ENCODE measurements at places on chromosomes 5 and 9.

DNA sequence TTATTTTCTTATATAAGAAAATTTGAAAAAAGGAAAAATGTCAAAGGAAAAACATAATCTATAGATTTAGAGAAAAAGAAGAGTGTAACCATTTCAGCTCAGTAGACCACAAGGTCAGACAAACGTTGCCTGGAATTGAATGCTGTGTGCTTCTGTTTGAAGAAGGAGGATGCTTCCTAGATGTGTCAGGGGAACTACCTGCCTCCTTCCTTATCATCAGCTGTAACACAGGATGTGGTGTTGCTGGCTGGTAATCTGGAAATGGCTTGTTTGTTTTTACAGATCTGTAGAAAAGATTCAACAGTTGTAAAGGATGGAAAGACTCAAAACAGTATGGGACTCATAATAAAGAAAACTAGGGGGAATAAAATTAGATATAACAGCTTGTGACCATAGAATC, 160.7 kb upstream of the MEF2C start:
- no peak for DNase-seq
- no peak overlapping the region for H3K4me3 ChIP-seq
- H3K4me1 ChIP-seq = peaks cover 5% of the 10 kb centered on the region
- H3K36me3 ChIP-seq = no peaks in the 10 kb centered on the region

DNA sequence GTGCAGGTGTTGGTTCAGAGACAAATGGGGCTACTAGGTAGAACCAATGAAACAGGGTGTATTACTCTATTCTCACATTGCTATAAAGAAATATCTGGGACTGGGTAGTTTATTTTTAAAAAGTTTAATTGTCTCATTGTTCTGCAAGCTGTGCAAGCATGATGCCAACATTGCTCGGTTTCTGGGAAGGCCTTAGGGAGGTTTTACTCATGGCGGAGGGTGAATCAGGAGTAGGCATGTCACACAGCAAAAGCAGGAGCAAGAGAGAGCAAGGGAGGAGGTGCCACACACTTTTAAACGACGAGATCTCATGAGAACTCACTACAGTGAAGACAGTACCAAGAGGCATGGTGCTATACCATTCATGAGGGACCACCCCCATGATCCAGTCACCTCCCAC, 134.6 kb downstream of the PIK3R1 start:
- no peak overlapping the region for H3K4me3 ChIP-seq
- no peaks in the 10 kb centered on the region for H3K27me3 ChIP-seq

DNA sequence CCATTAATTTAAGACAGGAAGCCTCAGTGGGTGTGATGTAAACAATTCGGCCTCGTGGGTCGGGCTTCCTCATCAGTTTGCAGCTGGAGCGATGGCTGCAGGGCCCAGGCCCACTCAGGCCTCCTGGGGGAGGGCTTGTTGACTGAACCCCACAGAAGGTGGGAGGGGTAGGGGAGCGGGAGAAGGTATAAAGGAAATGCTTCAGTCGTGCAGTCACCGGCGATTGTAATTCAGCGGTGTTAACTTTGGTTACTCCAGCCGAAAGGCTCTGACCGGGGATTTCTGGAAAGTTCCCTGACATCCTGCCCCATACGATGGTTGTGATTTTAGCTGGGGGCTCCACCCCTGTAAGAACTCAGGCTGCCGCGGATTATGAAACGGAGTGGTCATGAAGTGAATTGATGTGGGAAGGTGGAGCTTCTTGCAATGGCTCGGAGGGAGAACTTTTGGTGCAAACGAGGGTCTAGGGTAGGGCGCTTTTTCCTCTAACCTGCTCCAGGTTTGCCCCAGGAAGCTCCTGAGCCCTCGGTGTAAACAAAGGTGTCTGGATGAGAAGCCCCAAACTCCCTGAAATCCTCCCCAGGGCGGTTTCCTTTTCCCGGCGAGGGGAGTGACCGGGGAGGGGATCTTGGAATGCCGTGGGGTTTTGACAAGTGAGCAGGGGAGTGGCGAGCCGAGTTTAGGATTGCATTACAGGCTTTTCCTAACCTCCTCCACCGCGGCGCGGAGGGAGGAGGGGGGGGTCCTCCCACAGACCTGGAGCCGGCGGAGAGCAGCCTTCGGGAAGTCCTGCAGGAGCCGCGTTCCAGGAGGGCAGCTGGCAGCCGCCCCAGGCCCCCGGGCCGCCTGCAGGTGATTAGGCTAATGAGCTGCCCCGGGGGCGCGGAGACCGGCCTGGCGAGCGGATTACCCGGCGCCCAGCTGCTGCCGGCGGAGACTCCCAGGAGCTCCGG, 215.5 kb downstream of the PDZD2 start:
- H3K27me3 ChIP-seq = peaks cover 40% of the 10 kb centered on the region
- peaks cover 11% of the 10 kb centered on the region for H3K4me1 ChIP-seq
- H3K27ac ChIP-seq = no peak overlapping the region
- peaks cover 3% of the 10 kb centered on the region for H3K36me3 ChIP-seq
- DNase-seq = no peak

GRCh38 chr9:95670122-95670521, 153.4 kb upstream of the PTCH1 start:
- peaks cover 37% of the 10 kb centered on the region for H3K27me3 ChIP-seq
- H3K4me1 ChIP-seq = no peaks in the 10 kb centered on the region
- H3K27ac ChIP-seq = no peak overlapping the region
- H3K4me3 ChIP-seq = no peak overlapping the region
- H3K36me3 ChIP-seq = no peaks in the 10 kb centered on the region

DNA sequence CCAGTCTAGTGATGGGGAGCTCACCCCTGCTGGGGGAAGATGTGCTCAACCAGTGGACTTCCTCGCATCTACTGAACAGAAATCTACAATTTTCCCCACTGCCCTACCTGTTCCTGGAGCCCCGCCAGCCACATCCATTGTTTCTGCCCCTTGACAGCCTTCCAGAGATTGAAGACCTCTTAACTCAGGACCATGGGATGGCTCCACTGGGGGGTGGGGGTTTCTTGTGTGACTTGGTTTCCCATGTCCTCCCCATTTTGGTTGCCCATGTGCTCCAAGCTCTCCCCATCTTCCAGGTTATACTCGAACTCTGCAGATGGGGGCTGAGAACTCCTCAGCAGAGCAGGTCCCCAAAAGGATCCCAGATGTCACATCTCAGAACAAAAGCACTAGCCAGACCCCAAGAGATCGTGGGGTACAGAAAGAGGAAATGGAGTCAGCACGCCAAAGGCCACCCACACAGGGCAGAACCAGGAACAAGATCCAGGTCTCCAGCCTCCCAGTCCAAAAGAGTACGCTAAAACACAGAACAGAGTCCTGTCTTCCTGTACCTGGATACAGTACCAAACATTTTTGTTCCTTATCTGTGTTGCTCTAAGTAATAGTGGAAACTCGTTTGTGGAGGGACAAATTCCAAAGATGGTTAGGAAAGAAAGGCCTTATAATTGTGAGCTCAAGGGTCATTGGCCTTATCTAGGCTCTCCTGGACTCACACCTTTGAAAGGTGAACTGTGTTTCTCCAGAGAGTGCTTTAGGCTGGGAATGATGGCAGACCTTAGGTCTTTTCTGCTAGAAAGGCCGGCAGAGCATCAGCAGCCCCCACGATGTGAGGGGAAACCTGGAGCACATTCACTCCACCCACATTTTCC, 15.8 kb downstream of the CORO2A start:
- H3K27ac ChIP-seq = no peak overlapping the region
- H3K27me3 ChIP-seq = no peaks in the 10 kb centered on the region
- no peak for DNase-seq

- H3K36me3 ChIP-seq = no peaks in the 10 kb centered on the region
- no peaks in the 10 kb centered on the region for H3K27me3 ChIP-seq
- no peak overlapping the region for H3K27ac ChIP-seq
- no peak for DNase-seq
Observed at GRCh38 chr9:122085260-122085659, 7.8 kb downstream of the TTLL11 start.

- DNase-seq = no peak
- no peaks in the 10 kb centered on the region for H3K36me3 ChIP-seq
Observed at GRCh38 chr9:81716409-81716808, 27.1 kb upstream of the TLE1 start.

DNA sequence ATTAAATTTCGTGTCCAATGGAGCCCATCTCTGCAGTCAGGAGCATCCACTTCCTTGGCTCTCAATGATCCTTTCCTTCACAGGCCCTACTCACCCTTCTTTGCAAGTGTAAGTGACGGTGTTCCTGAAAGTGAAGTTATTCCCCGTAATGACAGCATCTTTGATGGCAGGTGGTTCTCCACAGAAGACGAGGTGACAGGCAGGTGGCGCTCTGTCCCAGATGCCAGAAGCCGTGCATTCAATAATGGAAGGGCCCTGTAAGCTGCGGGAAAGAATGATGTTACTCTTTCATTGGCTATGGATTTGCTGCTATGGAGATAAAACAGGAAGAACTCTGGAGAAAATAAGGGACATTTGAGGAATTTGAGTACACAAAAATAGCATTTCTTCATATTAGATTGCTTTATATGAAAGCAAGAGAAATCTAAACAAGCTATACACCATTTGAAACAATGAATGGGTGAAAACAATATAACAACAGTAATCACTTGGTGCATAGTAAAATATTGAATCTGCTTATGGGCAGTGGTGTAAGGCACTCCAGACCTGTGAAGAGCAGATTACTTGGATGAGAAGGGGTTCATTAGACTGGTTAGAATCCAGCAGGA, 89.9 kb upstream of the TXNDC8 start:
- no peaks in the 10 kb centered on the region for H3K36me3 ChIP-seq
- DNase-seq = peak; percentile 31
- no peaks in the 10 kb centered on the region for H3K27me3 ChIP-seq
- H3K27ac ChIP-seq = no peak overlapping the region
